ENCODE measurements at places on chromosomes 5 and 9.
A peak's percentile ranks its signal among the peaks of the same experiment; 100 is the strongest.

DNA sequence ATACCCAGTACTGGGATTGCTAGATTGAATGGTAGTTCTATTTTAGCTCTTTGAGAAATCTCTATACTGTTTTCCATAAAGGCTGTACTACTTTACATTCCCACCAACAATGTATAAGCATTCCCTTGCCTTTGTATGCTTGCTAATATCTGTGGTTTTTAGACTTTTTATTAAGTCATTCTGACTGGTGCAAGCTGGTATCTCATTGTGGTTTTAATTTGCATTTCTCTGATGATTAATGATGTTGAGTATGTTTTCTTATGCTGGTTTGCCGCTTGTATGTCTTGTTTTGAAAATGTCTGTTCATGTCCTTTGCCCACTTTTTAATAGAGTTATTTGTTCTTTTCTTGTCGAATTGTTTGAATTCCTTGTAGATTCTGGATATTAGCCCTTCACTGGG is 512.7 kb upstream of the PAPPA start:
- no peak for DNase-seq

- DNase-seq, result peak; percentile 87
These were observed at the start of gene ZNF879 for GRCh38 chr5:179023528-179024189. TSS of gene ZNF879 (plus strand) at chr5:179023804. CDS start at chr5:179025005, 1,201 bp downstream.

DNA sequence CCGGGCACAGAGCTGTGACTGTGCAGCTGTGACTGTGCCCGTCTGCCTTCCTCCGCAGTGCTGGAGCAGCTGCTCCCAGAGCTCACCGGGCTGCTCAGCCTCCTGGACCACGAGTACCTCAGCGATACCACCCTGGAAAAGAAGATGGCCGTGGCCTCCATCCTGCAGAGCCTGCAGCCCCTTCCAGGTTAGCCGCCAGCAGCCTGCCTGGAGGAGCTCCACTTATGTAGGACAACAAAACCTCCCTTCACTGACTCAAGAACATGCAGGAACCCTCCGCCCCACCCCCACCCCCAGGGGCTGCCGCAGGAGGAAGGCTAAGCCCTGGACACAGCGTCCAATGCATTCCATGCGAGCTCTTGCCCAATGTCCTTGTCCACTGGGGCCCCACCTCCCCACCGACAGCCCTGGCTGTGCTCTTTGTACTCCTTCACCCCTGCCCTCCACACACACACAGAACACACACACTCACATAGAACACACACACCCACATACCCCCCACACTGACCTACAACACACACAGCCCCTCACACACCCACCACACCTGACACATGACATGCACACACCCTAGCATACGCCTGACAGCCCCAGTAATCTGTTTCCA is 27.9 kb downstream of the AFAP1L1 start:
- DNase-seq, result no peak

- DNase-seq, result no peak
These were observed 28.4 kb downstream of the ERP44 start for GRCh38 chr9:100070104-100071041.

DNA sequence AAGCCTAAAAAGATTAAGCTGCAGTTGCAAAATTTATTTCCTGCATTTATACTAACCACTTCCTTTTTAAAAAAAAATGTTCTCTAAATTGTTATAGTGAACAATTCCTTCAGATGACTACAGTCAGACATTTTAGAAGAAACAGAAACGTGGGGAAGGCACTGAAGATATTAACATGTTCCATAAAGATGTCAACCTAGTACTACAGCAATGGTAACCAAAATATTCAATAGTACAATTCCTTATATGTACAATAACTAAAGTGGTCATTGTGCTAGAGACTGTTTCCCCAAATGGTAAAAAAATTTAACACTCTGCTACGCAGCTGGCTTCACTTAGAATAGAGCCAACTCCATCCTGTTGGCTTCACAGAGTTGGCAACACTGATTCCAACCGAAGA is 97.7 kb downstream of the FNBP1 start:
- DNase-seq, result no peak

DNA sequence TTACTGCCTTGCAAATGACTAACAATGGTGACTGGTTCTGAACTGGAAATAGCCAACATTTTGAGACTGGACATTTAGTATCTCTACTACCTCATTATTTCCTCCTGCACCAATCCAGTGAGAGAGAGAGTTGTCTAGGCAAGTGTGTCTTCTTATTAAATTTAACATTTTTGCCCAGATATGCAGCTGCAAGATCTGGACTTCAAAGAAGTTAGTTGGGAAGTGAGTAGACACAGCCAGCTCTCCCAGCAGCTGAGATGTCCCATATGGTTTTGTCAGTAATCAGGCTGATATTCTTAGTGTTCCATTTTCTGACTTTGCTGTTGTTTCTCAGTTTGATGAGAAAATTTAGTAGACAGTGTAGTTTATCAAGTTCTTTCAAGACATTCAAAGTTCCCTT is 1778.8 kb upstream of the CDH6 start:
- DNase-seq, result no peak

DNA sequence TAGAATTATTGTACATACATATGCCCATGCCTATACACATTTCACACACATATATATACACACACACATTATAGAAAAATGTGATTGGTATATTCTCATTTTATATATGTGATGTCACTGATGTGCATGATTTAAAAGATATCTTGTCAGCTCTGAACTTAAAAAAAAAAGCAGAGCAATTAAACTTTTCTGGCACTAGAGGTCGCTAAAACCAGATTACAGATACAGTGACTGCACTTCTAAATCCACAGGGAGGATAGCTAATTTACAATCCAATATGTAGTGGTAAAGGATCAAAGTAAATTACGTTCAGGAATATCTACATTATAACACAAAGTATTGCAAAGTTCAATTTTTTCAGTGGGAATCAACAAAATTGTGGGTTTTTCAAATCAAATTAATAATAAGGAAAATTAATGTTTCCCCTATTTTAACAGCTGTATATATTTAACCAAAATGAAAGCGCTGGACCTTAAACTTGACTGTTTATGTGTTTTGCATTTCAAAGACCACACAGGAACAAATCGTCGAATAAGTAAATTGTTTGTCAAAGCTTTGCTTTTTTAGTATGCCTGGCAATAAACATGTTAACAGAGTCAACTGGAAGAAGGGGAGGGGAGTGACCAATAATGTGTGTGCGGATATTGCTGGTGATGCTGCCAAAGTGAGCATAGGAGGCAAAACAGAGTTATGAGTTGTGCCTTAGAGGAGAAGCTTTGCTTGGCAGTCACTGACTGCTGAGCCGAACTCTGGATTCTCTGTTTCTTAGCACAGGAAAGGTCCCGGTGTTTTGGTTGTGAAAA is 1201.4 kb upstream of the C9orf72 start:
- DNase-seq, result no peak

- no peak for DNase-seq
These were observed 171.4 kb upstream of the NR4A3 start for GRCh38 chr9:99650187-99650874.

DNA sequence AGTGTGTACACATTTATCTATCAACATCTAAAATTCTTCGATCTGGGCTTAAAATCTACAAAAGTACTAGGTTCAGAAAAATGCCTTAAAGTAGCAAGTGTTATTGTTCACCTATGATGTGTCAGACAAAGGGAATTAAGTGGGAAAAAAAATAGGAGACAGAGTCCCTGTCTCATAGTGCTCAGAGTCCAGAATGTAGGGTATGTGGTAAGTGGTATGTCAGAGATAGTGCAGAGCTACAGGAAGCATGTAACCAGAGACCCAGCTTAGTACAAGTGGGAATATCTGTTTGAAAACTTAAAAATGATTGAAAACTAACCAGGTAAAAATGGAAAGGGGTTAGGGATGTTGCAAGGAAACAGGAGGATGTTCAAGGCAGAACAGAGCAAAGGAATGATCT is 482.8 kb downstream of the ELAVL2 start:
- DNase-seq, result no peak

- no peak for DNase-seq
These were observed 693.6 kb downstream of the TLE1 start for GRCh38 chr9:80995759-80996158.

Data from activated CD4-positive, CD25-positive, alpha-beta regulatory T cell (primary cell).